ENCODE measurements at places on chromosomes 3 and 15.
A peak's percentile ranks its signal among the peaks of the same experiment; 100 is the strongest.

DNA sequence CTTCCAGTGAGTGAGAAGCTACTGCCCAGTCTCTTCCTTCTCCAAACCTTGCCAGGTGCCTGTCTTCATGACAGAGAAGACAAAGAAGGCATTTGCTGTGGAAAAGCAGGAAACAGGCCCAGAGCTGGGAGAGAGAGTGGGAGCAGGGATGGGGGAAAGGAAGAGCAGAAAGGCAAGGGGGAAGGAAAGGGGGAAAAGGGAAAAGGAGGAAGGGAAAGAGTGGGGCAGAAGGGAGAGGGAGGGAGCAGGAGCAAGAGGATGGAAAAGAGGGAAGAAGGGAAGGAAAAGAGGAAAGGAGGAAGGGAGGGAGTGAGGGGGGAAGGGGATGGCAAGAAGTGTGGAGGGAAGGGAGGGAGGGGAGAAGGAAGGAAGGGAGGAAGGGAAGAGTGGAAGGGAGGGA, 121.2 kb upstream of the LINGO1 start:
- no peak for DNase-seq

- peak; percentile 39 for DNase-seq
These were observed 73.4 kb downstream of the NUP210 start for GRCh38 chr3:13346481-13347389.

DNA sequence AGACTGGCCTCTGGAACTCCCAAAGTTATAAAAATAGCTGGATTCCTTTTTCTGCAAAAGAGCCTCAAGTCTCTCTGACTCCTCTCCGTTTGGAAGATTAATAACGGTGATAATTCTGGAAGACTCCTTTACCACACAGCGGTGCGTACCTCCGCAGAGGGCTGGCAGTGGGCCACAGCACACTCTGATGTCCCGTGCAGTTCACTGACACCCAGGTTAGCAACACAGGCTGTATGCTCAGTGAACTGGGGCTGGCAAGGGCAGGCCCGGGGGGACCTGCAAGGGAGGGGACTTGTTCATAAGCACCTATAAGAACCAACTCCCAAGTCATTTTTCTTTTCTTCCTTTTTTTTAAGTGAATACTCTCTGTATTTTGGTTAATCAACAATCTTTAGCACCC, 120.3 kb upstream of the TJP1 start:
- no peak for DNase-seq

- no peak for DNase-seq
These were observed 116.8 kb downstream of the ALCAM start for GRCh38 chr3:105483476-105483875.

DNA sequence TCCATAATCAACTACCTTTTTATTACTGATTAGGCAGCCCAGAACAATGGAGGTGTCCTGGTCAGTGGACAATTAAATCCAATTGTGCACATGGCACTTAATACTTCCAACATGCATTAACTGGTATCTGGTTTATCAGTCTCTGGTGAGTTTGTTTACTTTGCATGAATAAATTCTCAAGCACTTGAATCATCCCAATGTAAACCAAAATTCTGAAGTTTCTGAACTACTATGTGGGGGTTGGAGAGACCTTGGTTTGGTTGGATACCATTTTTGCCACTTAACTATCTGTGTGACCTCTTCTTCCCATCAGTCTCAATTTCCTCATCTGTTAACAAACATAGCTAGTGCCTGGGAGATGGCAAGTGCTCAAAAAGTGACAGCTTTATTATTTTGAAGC, 70.5 kb upstream of the MAP4 start:
- DNase-seq = no peak

DNA sequence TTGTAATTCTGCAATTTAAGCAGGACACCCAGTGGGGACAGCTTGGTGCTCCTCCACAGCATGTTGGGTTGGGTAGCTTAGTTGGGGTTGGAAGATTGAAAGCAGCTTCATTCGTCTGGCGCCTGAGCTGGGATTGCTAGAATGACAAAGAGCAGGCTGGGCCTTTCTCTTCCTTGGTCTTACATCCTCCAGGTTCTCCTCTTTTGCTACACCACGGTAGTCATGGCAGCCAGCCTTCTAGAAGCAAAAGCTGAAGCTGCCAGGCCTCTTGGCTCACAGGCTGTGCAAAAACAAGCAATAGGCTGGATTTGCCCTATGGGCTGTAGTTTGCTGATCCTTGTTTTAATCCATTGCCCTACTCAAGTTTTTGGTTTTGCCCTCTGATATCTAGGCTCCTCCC, 3.2 kb upstream of the ANXA2 start:
- no peak for DNase-seq

DNA sequence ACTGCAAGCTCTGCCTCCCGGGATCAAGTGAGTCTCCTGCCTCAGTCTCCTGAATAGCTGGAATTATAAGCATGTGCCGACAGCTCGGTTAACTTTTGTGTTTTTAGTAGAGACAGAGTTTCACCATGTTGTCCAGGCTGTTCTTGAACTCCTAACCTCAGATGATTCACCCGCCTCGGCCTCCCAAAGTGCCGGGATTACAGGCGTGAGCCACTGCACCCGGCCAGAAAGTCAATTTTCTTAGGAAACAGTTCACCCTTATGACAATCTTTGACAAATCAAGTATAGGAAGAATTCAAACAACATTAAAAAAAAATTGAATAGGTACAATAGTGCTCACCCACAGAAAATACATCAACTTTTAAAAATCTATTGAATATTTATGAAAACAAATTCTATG, 23.6 kb upstream of the DUT start:
- no peak for DNase-seq

- no peak for DNase-seq
These were observed 28.5 kb downstream of the LRRC49 start for GRCh38 chr15:70920981-70921696.

DNA sequence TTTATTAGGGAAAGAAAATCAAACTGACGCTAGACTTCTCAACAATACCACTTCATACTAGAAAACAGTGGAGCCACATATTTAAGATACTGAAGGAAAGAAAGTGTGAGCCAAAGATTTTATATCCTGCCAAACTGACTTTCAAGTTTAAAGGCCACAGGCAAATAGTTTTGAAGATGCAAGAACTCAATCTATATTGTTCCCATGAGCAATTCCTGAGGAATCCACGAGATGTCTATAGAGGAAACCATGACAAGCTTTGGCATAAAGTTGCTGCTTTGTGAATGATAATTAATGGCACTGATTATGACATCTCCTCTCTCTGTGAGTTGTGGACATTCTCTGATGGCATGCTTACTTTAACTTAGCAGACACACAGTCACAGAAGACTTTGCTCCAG, 276.1 kb upstream of the GOLGA6L4 start:
- DNase-seq = no peak

GRCh38 chr3:42709621-42710020, 7.0 kb upstream of the HHATL start:
- no peak for DNase-seq

DNA sequence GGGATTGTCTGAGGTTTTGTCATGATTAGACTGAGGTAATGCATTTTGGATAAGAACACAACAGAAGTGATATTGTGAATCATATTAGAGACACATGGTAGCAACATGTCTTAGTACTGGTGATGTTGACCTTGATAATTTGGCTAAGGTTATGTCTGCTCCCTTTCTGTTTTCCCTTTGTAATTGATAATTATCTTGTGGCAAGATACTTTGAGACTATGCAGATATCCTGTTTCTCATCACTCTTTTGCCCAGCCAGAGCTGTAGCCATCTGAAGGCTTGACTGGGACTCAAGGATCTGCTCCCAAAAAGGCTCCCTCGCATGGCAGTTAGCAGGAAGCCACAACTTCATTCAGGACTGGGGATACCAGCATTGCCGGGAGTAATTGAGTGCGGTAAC, 35.3 kb upstream of the LARS2 start:
- no peak for DNase-seq

DNA sequence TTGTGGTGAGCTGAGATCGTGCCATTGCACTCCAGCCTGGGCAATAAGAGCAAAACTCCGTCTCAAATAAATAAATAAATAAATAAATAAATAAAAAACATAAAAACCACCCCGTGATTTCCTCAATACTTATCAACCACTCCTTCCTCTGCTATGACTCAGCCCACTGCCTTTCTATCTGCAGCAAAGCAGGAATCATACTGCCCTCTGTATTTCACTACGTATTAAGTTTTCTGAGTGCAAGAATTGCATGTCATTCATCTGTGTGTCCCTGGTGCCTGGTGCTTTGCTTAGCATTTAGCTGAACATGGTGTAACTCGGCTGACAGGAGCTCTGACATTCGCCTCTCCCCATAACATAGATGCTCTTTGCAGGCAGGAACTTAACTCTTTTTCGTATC, 7.1 kb downstream of the LSG1 start:
- DNase-seq = no peak

GRCh38 chr3:106176734-106177133, 307.9 kb upstream of the CBLB start:
- peak; percentile 7 for DNase-seq

DNA sequence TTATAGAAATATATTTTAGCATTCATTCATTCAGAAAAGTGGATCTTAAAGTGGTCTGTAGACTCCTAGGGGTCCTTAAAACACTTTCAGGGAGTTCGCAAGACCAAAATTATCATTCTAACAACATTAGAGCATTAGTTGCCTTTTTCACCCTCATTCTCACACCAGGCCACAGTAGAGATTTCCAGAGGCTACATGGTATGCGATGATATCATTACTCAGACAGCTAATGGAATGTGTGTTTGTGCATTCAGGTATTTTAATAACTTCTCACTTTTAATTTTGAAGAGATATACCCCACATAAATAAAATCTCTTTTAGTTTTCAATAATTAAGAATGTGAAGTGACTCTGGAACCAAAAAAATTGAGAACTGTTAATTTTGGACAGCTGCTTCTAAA, 206.9 kb downstream of the NSUN3 start:
- DNase-seq = no peak

- no peak for DNase-seq
These were observed 71.0 kb downstream of the ATP10A start for GRCh38 chr15:25792128-25792527.

DNA sequence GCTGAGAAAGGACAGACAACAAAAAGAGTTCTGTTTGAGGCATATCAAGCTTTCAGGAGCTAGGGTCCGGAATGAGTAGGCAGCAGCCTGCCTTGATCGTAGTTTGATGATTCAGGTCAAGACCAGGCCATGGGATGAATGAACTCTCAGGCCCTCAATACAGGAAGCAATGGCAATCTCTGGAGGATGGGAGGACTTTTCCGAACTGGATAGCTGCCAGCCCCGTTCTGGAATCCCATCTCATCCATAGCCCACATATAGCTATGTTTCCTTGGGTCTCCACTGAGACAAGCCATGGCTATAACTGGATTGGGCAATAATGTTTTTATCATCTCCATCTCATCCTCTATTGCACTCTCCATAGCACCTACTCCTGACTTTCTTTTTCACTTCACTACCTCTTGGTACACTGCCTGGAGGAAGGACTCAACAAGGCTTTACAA, 12.8 kb downstream of the AHSG start:
- DNase-seq = no peak

DNA sequence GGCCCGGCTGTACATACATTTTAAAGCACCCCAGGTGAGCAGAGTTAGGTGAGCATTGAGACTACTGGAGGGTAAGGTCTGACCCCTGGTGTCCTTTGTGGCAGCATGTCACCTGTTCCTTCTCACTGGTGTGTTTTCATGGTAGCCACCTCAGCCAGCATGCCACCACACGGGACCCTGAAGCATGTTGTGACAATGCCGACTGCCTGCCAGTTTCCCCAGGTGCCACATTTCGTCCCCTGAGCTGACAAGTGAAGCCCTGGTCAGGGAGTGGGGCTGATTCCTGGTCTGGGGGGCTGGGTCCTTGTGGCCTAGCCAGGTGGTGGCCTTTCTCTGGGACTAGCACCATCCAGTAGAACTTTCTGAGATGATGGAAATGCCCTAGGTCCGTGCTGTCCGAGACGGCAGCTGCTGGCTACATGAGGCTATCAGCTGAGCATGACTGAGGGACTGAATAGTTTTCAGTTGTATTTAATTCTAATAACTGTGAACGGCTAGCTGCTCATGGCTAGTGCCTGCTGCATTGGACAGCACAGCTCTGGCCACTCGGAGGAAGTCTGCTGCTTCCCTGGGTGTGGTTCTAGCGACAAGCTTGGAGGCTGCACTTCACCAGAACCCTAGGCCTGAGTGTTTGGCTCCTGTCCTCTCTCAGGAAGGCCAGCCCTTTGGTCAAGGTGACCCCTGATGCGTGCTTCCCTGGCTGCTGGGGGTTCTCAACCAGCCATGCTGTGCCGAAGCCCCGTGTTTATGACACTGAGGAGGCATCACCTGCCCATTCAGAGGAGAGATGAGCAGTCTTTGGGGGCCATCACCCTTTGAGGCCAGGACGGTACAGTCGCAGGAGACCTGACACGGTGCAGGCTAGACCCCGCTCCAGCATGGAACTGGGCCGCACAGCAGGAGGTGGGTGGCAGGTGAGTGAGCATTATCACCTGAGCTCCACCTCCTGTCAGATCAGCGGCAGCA, 3.9 kb downstream of the C3orf22 start:
- DNase-seq = no peak

- peak; percentile 48 for DNase-seq
These were observed at the start of gene CELF6 for GRCh38 chr15:72319985-72320671. CELF6 (minus strand) TSS chr15:72320157; CDS start chr15:72319874, 283 bp downstream.

GRCh38 chr15:57500256-57500655, 91.4 kb upstream of the MYZAP start:
- no peak for DNase-seq

GRCh38 chr15:63048776-63049665, 6.5 kb downstream of the TPM1 start:
- no peak for DNase-seq

GRCh38 chr3:139310474-139310933, 33.3 kb upstream of the MRPS22 start:
- DNase-seq = no peak

- no peak for DNase-seq
These were observed 42.0 kb upstream of the CFAP161 start for GRCh38 chr15:81091889-81092558.

- no peak for DNase-seq
These were observed 102.6 kb upstream of the SLC6A6 start for GRCh38 chr3:14299767-14300166.

GRCh38 chr3:42025370-42026138, 63.7 kb upstream of the ULK4 start:
- DNase-seq = no peak

DNA sequence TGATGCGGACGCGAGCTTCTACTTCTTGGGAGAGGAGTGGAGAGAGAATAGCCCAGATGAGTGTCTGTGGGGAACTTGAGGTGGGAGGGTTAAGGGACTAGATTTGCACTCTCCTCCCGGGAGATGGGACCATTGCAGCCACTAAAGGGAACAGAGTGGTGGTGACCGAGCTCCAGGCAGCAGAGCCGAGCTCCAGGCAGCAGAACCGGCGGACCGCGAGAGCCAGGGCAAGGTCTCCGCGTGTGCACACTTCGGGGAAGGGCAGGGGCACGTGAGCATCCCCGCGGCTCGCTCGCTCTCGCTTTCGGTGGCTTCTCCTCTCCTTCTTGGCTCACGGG, 1.1 kb downstream of the IGDCC3 start:
- no peak for DNase-seq

GRCh38 chr15:96115642-96116041, 214.9 kb upstream of the NR2F2 start:
- DNase-seq = no peak

GRCh38 chr15:33508703-33509102, 197.9 kb downstream of the RYR3 start:
- DNase-seq = no peak

GRCh38 chr3:139323146-139323545, 20.7 kb upstream of the MRPS22 start:
- DNase-seq = no peak
